ENCODE measurements at places on chromosomes 7 and 10. TPM values are rescaled to one million over a fixed set of nuclear protein-coding genes. Genes with fewer than 3 reads are reported as not detected.

GOLGA7B gene
- 0.26 TPM for total RNA-seq

DNA sequence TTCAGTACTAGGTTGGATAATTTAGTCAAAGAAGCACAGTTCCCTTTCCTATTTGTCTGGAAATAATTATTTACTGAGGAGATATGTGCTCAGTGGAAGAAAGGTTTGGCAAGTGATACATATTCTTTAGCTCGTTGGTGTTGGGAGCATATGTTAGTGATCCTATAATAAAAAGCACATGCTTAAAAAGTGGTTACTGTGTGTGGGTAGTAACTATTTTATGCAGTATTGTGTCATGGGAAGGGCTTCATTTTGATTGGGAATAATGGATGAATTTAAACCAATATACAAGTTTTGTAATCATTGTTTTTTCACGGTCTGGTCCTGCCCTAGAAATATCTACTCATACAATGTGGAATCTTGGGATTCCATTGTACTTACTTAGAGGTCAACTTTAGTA is 188.7 kb upstream of the PPP1R3A start:
- no peak for DNase-seq
- no peaks in the 10 kb centered on the region for H3K4me1 ChIP-seq
- H3K36me3 ChIP-seq = no peaks in the 10 kb centered on the region
- H3K4me3 ChIP-seq = no peak overlapping the region
- H3K27ac ChIP-seq = no peak overlapping the region
- peaks cover 3% of the 10 kb centered on the region for H3K27me3 ChIP-seq

- no peak overlapping the region for H3K27ac ChIP-seq
- no peaks in the 10 kb centered on the region for H3K36me3 ChIP-seq
- DNase-seq = no peak
- peaks cover 33% of the 10 kb centered on the region for H3K4me1 ChIP-seq
- H3K27me3 ChIP-seq = no peaks in the 10 kb centered on the region
- H3K4me3 ChIP-seq = no peak overlapping the region
These were observed 462.2 kb upstream of the NRP1 start for GRCh38 chr10:33796680-33797079.

DNA sequence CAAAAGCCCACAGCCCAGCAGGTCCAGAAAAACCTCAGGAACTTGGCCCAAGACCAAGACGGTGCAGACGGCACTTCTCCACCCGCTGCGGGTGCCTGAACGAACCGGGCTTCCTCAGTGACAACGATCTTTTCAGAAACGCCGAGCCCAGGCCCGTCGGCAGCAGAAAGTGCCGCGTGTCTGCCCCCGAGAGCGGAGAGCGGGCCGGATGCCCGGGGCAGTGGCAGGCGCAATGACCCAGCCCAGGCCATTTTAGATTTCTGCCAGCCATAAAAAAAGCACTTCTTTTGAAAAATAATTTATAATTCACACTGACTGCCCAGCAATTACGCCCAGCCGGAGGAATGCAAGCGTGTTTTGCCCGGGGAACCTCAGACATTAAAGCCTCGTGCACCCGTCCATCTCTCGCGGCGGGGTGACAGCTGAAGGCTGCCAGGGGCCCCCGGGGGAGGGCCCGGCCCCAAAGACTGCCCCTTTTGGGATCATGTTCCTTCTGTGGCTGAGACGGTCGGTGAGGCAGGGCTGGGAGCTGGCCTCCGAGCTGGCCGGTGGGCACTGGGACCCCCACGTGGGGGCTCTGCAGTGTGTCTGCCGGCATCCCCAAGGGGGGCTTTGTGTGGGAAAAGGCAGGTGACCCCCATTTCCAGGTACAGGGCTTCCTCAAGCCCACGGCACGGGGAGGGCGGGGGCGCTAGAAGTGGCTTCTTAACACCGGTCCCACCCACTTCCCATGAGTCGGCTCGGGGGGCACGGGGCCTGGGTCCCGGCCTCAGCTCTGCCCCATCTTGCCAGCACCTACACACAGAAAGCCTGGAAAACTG is 71.3 kb upstream of the PDGFA start:
- H3K4me1 ChIP-seq = no peaks in the 10 kb centered on the region
- no peaks in the 10 kb centered on the region for H3K36me3 ChIP-seq
- no peak overlapping the region for H3K27ac ChIP-seq
- H3K4me3 ChIP-seq = no peak overlapping the region
- no peak for DNase-seq

DNA sequence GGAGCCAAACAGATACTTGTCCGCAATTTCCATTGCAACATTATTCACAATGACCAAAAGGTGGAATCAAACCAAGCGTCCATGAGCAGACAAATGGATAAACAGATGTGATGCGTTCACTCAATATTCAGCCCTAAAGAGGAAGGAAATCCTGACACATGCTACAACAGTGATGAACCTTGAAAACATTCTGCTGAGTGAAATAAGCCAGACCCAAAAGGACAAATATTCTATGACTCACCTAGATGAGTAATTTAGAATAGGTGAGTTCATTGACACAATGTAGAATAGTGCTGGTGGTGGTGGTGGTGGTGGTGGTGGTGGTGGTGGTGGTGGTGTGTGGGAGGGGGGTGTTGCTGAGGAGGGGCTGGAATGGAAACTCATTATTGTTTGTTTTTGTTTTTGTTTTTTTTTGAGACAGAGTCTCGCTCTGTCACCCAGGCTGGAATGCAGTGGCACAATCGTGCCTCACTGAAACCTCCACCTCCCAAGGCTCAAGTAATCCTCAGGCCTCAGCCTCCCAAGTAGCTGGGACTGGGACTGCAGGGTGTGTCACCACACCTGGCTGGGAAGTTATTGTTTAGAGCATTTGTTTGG is 28.6 kb downstream of the SMKR1 start:
- H3K27me3 ChIP-seq = no peaks in the 10 kb centered on the region
- DNase-seq = peak; percentile 93
- no peaks in the 10 kb centered on the region for H3K36me3 ChIP-seq

DNA sequence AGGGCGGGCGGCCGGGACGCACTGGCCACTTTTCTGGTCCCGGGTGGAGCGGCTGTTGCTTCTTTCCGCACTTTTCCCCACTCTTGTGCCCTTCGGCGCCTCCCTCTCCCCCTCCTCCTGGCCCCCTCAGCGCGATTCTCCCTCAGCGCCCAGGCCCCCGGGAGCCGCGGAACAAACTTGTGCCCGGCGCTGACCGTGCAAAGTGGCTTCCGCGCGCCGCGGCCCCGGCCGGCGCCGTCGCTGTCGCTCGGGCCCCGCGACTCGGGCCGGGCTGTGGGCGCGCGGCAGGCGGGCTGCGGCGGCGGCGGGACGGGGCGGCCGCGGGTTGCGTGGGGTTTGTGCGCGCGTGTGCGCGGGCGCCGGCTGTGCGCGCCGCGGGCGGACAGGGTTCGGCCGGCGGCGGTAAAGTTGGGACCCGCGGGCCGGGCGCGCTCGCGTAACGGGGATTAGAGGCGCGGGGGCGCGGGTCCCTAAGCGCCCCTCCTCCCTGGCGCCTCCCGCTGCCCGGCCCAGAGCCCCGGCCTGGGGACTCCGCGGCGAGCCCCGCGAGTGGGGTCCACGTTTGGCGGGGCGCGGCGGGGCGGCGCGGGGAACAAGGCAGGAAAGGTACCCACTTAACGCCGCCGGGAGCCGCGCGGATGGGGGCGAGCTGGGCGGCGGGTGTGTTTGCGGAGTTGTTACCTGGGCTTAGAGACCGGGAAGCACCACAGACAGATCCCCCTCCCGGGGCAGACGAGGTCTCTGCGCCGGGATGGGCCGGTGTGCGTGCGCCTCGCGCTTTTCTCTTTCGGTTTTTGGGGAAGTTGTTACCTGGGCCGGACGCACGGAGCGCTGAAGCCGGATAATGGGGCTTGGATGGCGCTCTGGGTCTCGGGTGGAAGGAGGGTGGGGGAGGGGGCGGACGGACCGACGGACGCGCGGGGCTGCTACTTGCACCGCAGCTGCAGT is 860 bp downstream of the ZEB1 start:
- 0 out of 2 replicates have a peak overlapping the region, but pooled peaks have one; percentile 20 for H3K27ac ChIP-seq
- H3K4me3 ChIP-seq = peak overlapping the region; percentile 96
- peak; percentile 26 for DNase-seq

- no peak overlapping the region for H3K4me3 ChIP-seq
- no peaks in the 10 kb centered on the region for H3K4me1 ChIP-seq
- no peak for DNase-seq
- no peak overlapping the region for H3K27ac ChIP-seq
- no peaks in the 10 kb centered on the region for H3K36me3 ChIP-seq
These were observed 31.2 kb downstream of the TOMM7 start for GRCh38 chr7:22791204-22792158.

GRCh38 chr7:3301449-3301731 is 338 bp downstream of the SDK1 start:
- peaks cover 26% of the 10 kb centered on the region for H3K27me3 ChIP-seq
- no peak overlapping the region for H3K27ac ChIP-seq

GRCh38 chr10:36021096-36021495 is 379.0 kb upstream of the FZD8 start:
- no peaks in the 10 kb centered on the region for H3K36me3 ChIP-seq
- no peak overlapping the region for H3K27ac ChIP-seq
- no peak for DNase-seq

GRCh38 chr7:27140126-27140857 is 3.2 kb downstream of the HOXA5 start:
- H3K27ac ChIP-seq = no peak overlapping the region
- peaks cover 13% of the 10 kb centered on the region for H3K4me1 ChIP-seq
- no peak overlapping the region for H3K4me3 ChIP-seq
- H3K36me3 ChIP-seq = peaks cover 10% of the 10 kb centered on the region

TAS2R5 gene
- 0.26 TPM for total RNA-seq

GRCh38 chr7:117066668-117067067 is 113.4 kb downstream of the ST7 start:
- no peak for DNase-seq
- no peak overlapping the region for H3K27ac ChIP-seq
- peaks cover 7% of the 10 kb centered on the region for H3K4me1 ChIP-seq
- H3K4me3 ChIP-seq = no peak overlapping the region

GRCh38 chr7:16929146-16929762 is 47.5 kb upstream of the AGR3 start:
- DNase-seq = no peak
- H3K4me3 ChIP-seq = no peak overlapping the region
- H3K27me3 ChIP-seq = no peaks in the 10 kb centered on the region
- H3K4me1 ChIP-seq = peaks cover 40% of the 10 kb centered on the region
- H3K36me3 ChIP-seq = no peaks in the 10 kb centered on the region
- no peak overlapping the region for H3K27ac ChIP-seq

HOXA10 gene
- 46.1 TPM for total RNA-seq

DNA sequence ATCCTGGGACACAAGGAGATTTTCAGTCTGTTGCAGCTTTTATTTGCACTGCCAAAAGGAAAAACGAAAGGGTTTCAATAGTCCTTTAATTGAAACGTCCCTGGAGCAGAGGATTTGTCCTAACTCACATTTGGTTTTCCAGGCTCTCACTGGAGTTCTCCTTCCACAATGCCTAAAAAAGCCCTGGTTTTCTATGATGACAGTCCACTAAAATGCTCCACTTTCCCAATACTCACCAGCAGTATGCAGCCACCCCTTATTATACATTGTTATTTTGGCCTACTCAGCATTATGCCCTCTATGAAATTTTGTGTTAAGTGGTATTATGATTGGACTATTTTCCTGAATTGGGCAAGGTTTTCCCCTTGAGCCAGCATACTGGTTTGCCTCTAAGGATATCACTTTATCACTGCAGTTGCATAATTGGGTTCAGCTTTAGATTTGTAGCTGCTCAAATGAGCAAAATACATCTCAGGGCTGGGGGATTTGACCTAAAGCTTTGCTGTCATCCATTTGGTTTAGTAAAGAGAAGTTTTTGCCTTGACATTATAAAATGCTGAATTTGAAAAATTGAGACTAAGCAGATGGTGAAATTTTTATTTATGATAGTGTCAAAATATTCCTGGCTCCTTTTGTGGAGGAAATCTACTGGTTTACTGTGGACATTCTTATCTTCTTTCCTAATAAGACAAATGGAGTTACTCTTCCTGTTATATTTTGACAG is 239.2 kb downstream of the RNLS start:
- no peak for DNase-seq
- H3K36me3 ChIP-seq = no peaks in the 10 kb centered on the region
- no peaks in the 10 kb centered on the region for H3K27me3 ChIP-seq
- H3K27ac ChIP-seq = no peak overlapping the region
- H3K4me3 ChIP-seq = no peak overlapping the region

- peak; percentile 72 for DNase-seq
- H3K4me3 ChIP-seq = peak overlapping the region; percentile 60
- peaks cover 8% of the 10 kb centered on the region for H3K4me1 ChIP-seq
- no peaks in the 10 kb centered on the region for H3K36me3 ChIP-seq
- H3K27me3 ChIP-seq = no peaks in the 10 kb centered on the region
These were observed 24.8 kb upstream of the FFAR4 start for GRCh38 chr10:93541402-93542357.

DNA sequence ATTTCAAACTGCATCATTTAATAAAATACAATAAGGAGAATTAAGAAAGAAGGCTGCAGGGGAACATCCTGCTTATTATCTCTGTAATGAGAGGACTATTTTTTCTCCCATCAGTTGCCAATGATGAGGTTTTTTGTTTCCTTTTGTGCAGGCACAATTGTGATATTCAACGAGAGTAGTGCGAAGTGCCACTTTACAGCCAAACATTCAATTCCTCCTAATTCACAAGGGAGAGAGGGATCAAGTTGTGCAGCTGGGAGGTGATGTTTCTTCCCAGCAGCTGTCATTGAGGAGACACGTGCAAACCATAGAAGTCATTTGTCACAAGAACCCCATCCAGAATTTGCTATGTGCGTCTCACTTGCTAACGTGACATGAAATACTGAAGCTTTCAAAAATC is 81.6 kb upstream of the ICA1 start:
- no peak for DNase-seq
- H3K27me3 ChIP-seq = peaks cover 33% of the 10 kb centered on the region
- H3K36me3 ChIP-seq = no peaks in the 10 kb centered on the region

ACBD7 gene
- 5.4 TPM for total RNA-seq

GRCh38 chr10:101322266-101323108 is 31.5 kb upstream of the BTRC start:
- H3K4me1 ChIP-seq = no peaks in the 10 kb centered on the region
- H3K36me3 ChIP-seq = no peaks in the 10 kb centered on the region
- H3K4me3 ChIP-seq = no peak overlapping the region
- no peak overlapping the region for H3K27ac ChIP-seq

AKR1C8 gene
- not detected for total RNA-seq

- H3K4me1 ChIP-seq = no peaks in the 10 kb centered on the region
- no peaks in the 10 kb centered on the region for H3K36me3 ChIP-seq
- H3K27me3 ChIP-seq = no peaks in the 10 kb centered on the region
These were observed 160.9 kb upstream of the CSTF2T start for GRCh38 chr10:51860257-51860656.

PKD1L1 gene
- 0.17 TPM for total RNA-seq

GRCh38 chr10:3098689-3099088 is 31.3 kb downstream of the PFKP start:
- H3K27ac ChIP-seq = no peak overlapping the region
- H3K36me3 ChIP-seq = no peaks in the 10 kb centered on the region
- peaks cover 31% of the 10 kb centered on the region for H3K4me1 ChIP-seq
- H3K27me3 ChIP-seq = no peaks in the 10 kb centered on the region
- DNase-seq = no peak
- H3K4me3 ChIP-seq = no peak overlapping the region

IGFBP3 gene
- total RNA-seq = 120 TPM

GARIN1A gene
- total RNA-seq = 3.6 TPM
